ENCODE measurements at places on chromosomes 1 and 21.

- peak; percentile 32 for DNase-seq
Observed at GRCh38 chr1:26582836-26583460, 53.4 kb downstream of the RPS6KA1 start.

GRCh38 chr1:77655431-77655974 is 27.0 kb downstream of the ZZZ3 start:
- DNase-seq: no peak

DNA sequence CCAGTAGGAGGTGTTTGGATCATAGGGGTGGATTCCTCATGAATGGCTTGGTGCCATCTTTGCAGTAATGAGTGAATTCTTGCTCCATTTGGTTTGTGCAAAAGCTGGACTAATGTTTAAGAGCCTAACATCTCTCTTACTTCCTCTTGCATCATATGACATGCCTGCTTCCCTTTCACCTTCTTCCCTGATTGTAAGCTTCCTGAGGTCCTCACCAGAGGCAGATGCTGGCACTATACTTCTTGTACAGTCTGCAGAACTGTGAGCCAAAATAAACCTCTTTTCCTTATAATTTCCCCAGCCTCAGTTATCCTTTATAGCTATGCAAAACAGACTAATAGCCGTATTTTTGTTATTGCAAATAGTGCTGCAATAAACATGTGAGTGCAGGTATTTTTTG is 8.1 kb downstream of the PRSS38 start:
- no peak for DNase-seq

DNA sequence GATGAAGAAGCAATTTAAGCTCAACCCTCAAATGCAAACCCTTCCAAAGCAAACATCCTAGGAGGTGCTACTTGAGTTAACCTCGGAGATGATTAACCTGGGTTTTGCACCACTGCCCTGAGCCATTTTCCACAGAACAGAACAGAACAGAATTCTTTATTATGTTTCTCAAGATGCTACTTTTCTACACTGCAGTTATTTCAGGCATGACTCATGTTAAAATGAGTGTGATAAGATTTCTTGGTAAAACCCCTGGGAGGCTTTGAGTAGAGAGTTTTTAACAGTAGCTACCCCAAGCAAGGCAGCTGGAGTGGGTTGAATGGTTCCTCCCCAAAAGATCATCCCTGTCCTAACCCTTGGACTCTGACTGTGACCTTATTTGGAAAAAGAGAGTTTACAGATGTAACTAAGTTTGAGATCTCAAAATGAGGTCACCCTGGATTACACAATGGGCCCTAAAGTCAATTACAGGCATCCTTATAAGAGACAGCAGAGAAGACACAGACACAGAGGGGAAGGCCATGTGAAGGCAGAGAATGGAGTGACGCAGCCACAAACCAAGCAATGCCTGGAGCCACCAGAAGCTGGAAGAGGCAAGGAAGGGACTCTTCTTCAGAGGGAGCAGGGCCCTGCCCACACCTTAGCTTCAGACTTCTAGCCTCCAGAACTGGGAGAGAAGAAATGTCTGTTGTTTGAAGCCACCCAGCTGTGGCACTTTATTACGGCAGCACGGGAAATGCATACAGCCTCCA is 153.4 kb downstream of the ETS2 start:
- DNase-seq: no peak

DNA sequence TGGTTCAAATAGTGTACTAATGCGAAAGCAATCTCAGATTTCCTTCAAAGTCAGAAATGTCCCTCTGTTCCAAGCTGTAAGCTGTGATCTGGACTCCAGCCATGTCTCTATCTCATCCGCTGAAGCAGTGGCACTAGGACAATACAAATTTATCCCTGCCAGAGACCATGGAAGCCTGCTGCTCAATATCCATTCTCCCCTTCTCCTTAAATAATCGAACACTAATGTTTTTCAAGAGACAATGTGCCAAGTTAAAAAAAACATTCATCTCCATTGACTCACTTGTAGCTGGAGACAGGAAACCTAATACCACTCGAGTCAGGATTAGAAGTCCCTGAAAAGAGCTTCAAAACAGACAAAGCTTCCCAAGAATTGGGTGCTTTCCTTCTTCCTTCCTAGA is 38.5 kb upstream of the PGBD5 start:
- DNase-seq: no peak

GRCh38 chr1:198655459-198656121 is 16.8 kb downstream of the PTPRC start:
- no peak for DNase-seq

DNA sequence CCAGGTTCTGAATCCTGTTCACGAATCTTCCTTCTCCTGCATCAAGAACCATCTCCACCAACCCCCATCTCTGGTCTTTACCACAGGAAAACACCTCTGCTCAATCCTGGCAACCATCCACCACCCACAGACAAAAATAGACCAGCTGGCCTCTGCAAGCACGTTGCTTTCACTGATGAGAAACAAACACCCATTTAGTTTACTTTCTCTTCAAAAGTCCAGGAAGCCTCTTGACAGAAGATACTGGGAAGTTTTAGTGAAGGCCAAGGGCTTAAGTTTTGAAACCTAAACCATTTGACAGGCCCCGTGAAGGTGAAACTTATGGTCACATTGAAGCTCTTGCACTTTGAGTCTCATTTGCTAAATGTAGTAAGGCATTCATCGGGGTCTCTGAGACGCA is 122.6 kb upstream of the PPP2R5A start:
- no peak for DNase-seq

GRCh38 chr1:6975331-6976043 is 190.2 kb downstream of the CAMTA1 start:
- no peak for DNase-seq

GRCh38 chr1:36326499-36326898 is 3.1 kb upstream of the EVA1B start:
- DNase-seq: no peak

DNA sequence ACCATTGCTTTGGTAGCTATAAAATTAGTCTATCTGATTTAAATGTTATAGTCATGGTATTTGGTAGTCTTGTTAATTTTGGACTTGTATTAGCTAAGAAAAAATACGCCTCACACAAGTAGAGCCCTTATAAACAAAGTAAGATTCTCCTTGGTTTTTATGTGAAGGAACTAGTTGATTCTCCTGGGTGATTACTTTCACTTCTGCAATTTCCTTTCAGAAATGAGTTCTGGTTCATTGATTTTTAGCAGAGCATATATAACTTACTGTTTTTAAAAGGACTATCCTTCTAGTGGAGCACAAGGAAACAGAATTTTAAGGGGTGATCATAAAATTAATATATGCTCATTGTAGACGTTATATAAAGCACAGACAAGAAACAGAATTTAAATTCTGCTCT is 120.1 kb downstream of the BACH1 start:
- DNase-seq: no peak

GRCh38 chr1:220119043-220119512 is 25.1 kb downstream of the IARS2 start:
- no peak for DNase-seq

DNA sequence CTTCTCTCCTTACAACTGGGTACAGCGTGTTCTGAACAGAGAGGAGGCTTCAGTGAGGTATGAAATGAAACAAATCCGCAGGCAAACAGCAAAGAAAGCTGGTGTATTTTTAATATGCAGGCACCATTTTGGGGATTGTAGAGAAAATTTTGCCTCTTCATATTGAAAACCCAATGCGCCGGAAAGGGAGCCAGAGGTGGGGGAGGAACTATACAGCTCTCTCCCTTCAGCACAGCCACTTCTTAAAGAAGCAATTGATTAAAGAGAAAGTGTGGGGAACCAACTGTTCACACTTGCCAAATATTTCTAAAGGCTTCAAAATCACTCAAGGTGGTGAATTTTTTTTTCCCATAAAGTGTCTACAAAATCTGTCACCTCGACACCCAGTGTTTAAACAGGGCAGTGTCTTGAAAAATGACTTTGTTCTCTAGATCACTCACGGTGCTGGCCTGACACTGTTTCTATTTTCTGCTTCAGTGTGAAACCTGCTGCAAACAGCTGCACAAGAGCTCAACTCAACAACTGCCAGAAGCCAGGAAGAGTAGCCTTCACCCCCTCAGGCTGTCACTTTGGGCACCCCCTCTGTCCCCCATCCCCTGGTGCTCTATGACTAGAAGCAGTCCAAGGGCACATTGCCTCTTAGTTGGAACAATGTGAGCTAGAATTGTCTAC is 123.8 kb upstream of the CTTNBP2NL start:
- DNase-seq: no peak

DNA sequence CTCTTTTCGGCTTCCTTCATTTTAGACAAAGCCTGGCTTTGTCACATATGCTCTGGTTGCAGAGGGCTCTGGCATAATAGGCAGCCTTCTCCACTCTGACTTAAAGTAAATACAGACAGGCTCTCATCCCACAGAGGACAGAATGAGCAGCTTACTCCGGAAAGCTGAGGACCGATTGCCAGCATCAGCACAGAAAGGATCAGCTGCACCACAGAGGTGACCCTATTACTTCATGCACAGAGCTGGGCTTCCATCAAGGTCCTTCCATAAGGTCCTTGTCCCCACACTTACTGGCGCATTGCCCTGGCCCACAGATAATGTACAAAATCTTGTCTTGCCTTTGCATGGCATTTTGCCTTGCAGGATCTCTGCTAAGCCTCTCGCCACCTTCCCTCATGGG is 67.6 kb downstream of the SEC16B start:
- no peak for DNase-seq

Data from stimulated activated CD8-positive, alpha-beta memory T cell treated with anti-CD3 and anti-CD28 coated beads, Interleukin-4, amount 100 ng/mL, for 4 hours (primary cell).